ENCODE measurements at places on chromosomes 6 and 20. TPM values are rescaled to one million over a fixed set of nuclear protein-coding genes. Genes with fewer than 3 reads are reported as not detected.
A peak's percentile ranks its signal among the peaks of the same experiment; 100 is the strongest.

GRCh38 chr6:166469426-166469961 is 86.8 kb upstream of the MPC1 start:
- no peak for DNase-seq

Gene CST2
- not detected for total RNA-seq

DNA sequence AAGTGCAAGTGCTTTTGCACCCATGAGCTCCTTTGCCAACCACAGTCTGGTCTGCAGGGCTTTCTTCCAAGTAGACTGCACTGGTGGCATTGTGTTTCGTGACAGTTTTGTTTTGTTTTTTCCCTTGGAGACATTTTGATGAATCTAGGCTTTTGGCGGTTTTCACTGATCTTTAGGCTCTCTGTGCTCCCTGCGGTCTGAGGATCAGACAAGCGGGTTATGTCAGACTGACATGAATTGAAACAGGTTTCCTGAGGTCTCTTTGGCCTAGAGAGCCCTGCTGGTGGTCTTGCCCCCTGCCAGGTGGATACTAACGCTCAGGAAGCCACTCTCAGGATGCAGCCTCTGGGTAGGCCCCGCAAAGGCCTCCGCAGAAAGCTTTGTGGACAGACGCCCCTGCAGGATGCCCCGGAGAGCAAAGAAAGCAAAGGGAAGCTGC is 555.4 kb upstream of the AGPAT4 start:
- no peak for DNase-seq

Gene METTL24
- 3.6 TPM for total RNA-seq

DNA sequence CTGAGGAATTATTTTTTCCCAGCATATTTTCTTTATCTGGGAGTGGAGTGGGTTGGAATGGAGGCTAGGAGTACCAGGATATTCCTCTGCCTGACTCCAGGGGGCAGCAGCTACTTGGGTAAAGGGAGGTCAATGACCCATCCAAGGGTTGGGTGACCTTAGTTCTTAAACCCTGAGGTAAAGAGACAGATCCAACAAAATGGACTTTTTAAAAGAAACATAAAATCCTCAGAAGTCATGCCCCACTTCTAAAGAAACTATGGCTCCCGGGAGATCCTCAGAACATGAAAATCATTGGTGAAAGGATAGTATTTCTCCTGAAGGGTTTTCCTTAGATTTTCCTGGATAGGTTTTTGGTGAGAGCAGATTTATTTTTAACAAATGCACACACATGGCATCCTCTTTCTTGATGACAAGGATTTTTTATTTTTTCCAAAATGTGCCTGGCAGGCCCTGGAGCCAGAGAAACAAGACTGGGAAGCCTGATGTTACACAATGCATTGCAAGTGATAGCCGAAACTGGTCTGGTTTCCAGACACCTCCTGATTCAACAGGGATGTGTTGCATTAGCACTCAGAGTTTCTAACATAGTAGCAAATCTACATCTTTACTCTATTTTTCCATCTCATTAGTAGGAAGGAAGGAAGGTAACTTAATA is 240.9 kb upstream of the BTBD3 start:
- no peak for DNase-seq

Gene BTN1A1
- not detected for total RNA-seq

DNA sequence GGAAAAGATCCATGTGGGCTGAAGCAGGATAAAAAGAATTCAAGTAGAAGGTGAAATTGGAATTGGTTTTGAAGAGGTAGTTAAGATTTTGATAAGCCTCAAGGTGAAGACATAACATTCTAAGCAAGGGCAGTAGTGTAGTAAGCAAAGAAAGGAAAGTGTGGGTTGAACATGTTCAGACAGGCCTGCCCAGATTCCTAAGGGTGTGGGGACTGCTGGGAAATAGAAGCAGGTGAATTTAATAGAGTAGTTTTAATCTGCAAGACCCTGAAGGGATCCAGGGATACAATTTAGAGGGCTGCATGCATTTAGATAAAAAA is 19.1 kb downstream of the TAB2 start:
- no peak for DNase-seq

DNA sequence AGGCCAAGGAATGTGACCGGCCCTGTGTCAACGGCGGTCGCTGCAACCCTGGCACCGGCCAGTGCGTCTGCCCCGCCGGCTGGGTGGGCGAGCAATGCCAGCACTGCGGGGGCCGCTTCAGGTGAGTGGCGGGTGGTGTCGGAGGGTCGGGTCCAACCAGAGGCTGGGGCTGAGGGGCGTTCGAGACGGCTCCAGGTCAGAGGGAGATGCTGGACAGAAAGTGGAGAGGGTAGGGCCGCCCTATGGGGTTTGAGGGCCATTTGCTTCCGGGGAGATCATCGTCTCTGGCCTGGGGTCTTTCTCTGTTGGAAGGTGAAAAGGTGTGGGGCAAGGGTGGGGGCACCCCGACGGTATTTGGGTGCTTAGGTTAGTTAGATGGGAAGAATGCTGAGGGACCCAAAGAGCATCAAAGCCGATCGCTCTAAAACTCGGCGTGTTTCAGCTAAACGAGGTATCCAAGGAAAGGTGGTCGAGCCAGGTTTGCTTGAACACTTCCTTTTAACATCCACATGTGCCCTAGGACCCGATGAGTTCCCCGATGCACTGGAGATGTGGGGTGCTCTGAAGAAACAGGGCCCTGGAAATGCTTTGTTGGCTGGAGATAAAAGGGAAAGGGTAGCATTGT is 691 bp downstream of the ATRN start:
- no peak for DNase-seq

Gene NAA20
- 42.2 TPM for total RNA-seq

- DNase-seq, result no peak
Measured at GRCh38 chr6:384898-385297, 6.7 kb upstream of the IRF4 start.

Gene OXT
- not detected for total RNA-seq

DNA sequence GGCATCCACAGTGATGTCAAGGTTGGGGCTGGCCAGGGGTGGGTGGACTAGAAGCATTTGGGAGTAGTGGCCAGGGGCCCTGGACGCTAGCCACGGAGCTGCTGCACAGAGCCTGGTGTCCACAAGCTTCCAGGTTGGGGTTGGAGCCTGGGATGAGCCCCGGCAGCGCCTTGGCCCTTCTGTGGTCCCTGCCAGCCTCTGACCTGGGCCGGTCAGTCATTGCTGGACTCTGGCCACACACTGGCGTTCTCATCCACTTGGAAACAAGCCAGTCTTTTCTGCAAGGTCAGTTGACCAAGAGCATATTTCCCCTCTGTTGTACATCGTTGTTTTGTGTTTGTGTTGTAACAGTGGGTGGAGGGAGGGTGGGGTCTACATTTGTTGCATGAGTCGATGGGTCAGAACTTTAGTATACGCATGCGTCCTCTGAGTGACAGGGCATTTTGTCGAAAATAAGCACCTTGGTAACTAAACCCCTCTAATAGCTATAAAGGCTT is 8.4 kb downstream of the PSMA7 start:
- DNase-seq, result no peak

DNA sequence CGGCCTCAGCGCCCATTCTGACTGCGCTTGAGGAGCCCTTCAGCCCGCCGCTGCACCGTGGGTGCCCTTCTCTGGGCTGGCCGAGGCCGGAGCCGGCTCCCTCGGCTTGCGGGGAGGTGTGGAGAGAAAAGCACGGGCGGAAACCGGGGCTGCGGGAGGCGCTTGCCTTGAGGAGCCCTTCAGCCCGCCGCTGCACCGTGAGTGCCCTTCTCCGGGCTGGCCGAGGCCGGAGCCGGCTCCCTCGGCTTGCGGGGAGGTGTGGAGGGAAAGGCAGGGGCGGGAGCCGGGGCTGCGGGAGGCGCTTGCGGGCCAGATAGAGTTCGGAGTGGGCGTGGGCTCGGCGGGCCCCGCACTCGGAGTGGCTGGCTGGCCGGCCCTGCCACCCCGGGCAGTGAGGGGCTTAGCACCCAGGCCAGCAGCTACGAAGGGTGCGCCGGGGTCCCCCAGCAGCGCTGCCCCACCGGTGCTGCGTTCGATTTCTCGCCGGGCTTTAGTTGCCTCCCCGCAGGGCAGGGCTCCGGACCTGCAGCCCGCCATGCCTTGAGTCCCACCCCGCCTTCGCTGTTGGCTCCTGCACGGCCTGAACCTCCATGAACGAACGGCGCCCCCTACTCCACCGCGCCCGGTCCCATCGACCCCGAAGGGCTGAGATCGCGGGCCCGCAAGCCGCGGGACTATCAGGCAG is 45.7 kb upstream of the MCUR1 start:
- no peak for DNase-seq

Gene RNASET2
- 32.8 TPM for total RNA-seq

- no peak for DNase-seq
Measured at GRCh38 chr20:37393196-37393862, 47.4 kb downstream of the SRC start.

DNA sequence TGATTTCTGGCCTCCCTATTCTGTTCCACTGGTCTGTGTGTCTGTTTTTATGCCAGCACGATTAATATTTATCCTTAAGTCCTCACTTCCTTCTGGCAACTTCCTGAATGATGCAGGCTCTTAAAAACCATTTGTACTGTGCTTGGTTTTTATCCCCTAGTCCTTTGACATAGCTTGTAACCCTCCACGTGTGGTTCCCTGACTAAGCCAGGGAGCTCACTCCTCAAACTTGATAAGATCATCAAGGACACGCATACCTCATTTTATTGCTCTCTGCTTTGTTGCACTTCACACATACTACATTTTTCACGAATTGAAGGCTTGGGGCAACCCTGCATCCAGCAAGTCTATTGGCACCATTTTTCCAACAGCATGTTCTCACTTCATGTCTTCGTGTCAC is 166.4 kb upstream of the UST start:
- no peak for DNase-seq

DNA sequence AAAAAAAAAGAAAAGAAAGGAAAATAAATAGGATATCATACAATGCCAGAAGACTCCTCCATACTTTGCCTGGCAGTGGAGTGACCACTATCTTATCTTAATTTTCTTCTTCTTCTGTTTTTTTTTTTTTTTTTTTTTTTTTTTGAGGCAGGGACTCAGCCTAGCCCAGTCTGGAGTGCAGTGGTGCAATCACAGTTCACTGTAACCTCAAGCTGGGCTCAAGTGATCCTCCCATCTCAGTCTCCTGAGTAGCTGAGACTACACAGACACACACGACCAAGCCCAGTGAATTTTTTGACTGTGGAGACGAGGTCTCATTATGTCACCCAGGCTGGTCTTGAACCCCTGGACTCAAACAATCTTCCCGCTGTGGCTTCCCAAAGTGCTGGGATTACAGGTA is 17.1 kb upstream of the MMP9 start:
- no peak for DNase-seq

- peak; percentile 13 for DNase-seq
Measured at GRCh38 chr20:56629464-56630085, 469 bp downstream of the TFAP2C start.

DNA sequence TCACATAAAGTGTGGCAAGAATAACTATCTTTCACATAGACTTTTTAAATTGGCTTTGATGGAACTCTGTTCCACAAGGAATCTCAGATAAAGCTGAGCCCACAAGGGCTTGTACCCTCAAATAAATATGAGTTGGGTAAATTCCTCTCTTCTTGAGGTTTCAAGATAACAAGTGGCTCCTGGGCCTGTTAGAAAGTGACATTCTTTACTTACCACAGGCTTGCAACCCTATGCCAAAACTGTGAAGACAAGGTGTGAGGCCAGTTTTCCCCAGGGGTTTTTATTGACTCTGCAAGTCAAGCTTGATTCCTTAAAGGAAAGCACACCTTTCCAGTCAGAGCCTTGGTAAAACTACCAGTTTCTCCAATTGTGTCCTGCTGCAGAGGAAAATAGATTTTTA is 664.8 kb upstream of the GJE1 start:
- DNase-seq, result no peak

GRCh38 chr20:17614176-17614811 is 44.4 kb downstream of the DSTN start:
- peak; percentile 43 for DNase-seq

GRCh38 chr6:100203400-100203799 is 209.4 kb upstream of the MCHR2 start:
- peak; percentile 88 for DNase-seq

Gene LCA5
- 10.1 TPM for total RNA-seq

DNA sequence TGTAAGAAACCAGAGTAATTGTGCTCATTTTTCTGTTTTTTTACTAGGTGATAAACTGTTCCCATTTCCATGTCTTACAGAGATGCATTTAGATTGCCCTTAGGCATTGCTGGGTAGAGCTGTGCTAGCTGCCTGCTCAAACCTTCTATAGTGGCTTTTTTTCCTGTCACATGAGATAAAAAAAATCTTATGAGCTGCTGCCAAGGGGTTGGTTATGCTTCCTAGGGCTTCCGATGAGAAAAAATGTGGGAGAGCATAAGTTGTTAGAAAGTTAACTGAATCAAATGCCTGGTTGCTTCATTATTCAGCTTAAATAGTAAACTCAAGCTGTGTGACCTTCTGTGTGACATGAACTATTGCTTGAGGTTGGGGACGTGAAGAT is 50.0 kb upstream of the NOX3 start:
- no peak for DNase-seq

GRCh38 chr6:88982720-88983119 is 19.3 kb upstream of the RNGTT start:
- DNase-seq, result peak; percentile 57

DNA sequence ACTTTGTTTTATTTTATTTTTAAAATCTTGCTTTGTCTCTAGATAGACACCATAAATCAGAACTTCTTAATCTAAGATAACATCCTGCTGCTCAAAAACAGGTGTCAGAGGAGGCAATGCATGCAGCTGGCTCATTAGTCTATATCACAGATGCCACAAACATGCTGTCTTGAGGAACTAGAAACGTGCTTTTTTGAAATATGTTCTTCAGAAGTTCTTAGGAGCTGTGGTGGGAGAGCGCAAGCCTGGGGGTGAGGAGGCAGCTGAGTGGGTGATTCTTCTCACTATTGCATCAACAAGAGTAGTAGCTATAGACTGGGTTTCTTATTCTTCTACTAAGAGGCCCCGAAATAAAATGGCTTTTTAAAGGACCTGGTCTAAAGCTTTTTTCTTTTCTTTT is 23.4 kb downstream of the IL22RA2 start:
- no peak for DNase-seq

DNA sequence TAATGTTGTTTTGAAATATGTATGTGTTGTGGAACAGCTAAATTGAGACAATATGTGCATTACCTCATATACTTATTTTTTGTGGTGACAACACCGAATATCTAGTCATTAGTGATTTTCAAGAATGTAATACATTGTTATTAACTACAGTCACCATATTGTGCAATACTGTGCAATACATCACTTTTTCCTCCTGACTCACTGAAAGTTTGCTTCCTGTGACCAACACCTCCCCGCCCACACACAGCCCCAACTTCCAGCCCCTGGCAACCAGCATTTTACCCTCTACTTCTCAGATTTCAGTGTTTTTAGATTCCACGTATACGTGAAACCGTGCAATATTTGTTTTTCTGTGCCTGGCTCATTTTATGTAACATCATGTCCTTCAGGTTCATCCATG is 627.9 kb downstream of the PRKN start:
- DNase-seq, result peak; percentile 77

Gene RAET1L
- total RNA-seq, result 2.8 TPM
